ENCODE measurements at places on chromosomes 16 and 17. TPM values are rescaled to one million over a fixed set of nuclear protein-coding genes. Genes with fewer than 3 reads are reported as not detected.

DNA sequence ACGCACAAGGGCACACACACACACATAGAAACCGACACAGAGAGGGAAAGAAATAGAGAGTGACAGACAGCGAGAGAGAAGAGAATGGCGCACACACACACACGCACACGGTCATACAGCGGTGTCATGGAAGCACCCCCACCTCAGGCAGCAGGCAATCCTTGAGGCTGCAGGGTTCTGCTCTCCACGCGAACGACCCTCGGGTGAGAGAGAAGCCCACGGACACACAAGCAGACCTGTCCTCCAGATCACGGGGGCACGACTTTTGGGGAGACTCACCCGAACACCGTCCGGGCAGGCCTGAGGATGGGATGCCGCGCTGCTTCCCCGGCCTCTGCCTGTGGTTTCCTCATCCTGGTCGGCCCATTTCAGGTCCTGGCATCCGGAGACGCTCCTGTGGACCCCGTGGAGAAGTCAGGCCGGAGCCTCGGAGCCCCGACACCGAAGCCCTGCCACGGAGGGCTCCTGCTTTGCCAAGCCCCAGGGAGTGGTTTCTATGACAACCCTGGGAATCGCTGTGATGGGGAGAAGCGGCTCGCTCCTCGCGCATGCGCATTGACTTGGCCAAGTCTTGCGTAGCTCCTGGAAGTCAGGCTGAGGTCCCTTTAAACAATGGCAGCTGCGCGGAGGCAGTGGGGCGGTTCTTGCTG is 118.2 kb upstream of the KCNJ18 start:
- H3K4me1 ChIP-seq: no peaks in the 10 kb centered on the region
- DNase-seq: no peak
- peak overlapping the region; percentile 40 for H3K4me3 ChIP-seq
- H3K27me3 ChIP-seq: no peaks in the 10 kb centered on the region

DNA sequence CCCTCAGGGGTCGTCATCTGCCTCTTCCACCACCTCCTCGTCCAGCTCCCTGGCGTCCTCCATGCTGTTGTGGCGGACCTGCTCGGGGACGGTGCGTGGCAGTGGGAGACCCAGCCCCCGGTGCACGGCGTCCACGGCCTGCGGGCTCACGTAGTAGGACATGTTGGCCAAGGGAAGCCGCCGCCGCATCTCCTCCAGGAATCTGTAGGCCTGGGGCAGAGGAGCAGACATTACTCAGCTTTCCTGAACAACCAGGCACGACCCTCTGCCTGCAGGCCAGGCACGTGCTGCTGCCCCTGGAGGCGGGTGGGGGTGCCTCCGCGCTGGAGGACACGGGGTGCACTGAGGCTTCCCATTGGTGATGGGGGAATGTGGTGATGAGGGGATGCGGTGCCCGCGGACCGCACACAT is 17.8 kb downstream of the TELO2 start:
- no peak for DNase-seq
- no peak overlapping the region for H3K27ac ChIP-seq
- H3K4me1 ChIP-seq: no peaks in the 10 kb centered on the region
- no peaks in the 10 kb centered on the region for H3K27me3 ChIP-seq
- no peaks in the 10 kb centered on the region for H3K36me3 ChIP-seq

- no peaks in the 10 kb centered on the region for H3K36me3 ChIP-seq
- H3K27ac ChIP-seq: no peak overlapping the region
- H3K4me1 ChIP-seq: no peaks in the 10 kb centered on the region
- H3K4me3 ChIP-seq: no peak overlapping the region
These were observed 15.9 kb upstream of the PDXDC1 start for GRCh38 chr16:14958970-14959369.

DNA sequence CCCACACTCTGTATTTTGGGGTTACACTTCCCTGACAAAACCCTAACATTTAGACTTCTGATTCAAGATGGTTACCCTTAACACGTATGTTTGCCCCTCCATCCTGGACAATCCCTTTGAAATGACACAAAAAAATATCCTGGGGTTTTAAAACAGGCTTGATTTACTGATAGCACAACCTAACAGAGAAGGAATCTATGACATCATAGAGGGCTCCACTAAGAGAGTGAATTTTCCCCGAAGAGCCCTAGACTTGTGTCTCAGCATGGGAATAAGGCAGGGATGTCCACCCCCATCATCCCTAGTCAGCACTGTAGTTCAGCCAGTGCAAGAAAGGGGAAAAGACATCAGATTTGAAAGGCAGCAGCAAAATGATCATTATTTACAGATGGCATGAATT is 15.8 kb upstream of the SRCIN1 start:
- no peak overlapping the region for H3K27ac ChIP-seq
- H3K4me1 ChIP-seq: no peaks in the 10 kb centered on the region
- H3K36me3 ChIP-seq: no peaks in the 10 kb centered on the region
- no peak overlapping the region for H3K4me3 ChIP-seq
- no peak for DNase-seq

DNA sequence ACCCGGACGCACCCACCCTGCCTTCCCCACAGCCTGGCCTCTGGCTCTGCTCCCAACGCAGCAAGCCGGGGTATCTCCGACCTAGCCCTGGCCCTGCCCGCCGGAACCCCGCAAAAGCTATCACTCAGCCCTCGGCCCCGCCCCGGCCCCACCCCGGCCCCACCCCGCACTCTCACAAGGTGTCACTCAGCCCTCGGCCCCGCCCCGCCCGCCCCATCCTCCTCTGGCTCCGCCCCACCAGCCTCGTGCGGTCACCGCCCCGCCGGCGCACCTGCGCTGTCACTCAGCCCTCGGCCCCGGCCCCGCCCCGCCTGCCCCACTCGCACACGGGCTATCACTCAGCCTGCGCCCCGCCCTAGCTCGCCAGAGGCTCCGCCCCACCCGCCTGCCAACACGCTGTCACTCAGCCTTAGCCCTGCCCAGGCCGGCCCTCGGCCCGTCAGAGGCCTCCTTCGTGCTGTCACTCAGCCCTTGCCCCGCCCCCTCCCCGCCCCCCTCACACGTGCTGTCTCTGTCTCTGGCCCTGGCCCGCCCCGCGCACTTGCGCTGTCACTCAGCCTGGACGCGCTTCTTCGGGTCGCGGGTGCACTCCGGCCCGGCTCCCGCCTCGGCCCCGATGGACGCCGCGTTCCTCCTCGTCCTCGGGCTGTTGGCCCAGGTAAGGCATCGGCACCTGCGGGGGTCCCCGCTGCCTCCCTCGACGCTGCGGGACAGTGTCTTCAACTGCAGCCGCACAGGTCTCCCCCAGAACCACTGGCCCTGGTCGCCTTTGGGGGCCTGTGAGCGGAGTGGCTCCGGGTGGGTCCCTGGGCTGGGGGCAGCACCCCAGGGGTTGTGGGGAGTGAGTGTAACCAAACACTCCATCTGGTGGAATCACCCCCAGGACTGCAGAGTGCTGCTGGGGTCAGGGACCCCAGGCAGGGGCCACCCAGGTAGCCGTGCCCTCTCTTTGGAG is at the start of gene CDH15:
TSS of gene CDH15 (plus strand) at position 533 of the 955 bp plus-strand sequence. CDS start at position 617, 84 bp downstream.
- DNase-seq: peak; percentile 94
- no peaks in the 10 kb centered on the region for H3K4me1 ChIP-seq
- H3K27me3 ChIP-seq: peaks cover 38% of the 10 kb centered on the region

GRCh38 chr17:71084838-71085237 is 915.5 kb downstream of the KCNJ2 start:
- H3K4me1 ChIP-seq: no peaks in the 10 kb centered on the region
- no peaks in the 10 kb centered on the region for H3K27me3 ChIP-seq
- no peak overlapping the region for H3K4me3 ChIP-seq
- no peaks in the 10 kb centered on the region for H3K36me3 ChIP-seq
- no peak for DNase-seq

DNA sequence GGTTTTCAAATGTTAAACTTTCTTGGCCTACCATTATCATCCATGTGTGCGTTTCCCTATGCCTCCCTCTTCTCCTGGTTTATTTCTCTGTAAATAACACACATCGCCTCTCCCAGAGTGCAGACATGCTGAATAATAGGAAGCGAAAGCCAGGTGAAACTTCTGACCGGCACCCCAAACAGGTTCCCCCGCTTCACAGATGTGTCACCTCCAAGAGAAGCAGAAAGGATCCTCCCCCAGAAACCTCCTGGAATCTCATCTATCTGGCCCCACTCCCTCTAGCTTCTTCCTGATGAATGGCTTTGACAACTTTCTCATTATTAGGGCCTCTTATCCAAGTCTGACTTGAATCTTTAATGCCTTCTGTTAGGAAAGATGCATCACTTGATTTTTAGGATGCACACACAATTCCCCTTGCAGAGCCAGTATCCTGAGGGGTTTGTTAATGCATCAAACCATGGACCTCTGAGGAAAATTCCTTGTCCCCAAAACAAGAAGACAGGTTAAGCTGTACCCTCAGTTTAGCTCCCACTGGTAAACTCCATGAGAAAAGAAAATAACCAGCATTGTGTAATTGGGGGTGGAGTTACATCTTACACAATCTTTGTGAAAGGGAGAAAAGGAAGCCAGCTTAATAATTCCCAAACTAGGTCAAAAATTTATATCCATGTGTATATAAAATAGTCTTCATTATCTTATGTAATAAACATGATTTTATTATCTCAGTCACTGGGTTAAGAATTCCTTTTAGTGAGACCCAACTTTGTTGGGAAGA is 20.1 kb upstream of the HYDIN start:
- H3K4me3 ChIP-seq: no peak overlapping the region
- peak; percentile 27 for DNase-seq
- H3K36me3 ChIP-seq: no peaks in the 10 kb centered on the region

DNA sequence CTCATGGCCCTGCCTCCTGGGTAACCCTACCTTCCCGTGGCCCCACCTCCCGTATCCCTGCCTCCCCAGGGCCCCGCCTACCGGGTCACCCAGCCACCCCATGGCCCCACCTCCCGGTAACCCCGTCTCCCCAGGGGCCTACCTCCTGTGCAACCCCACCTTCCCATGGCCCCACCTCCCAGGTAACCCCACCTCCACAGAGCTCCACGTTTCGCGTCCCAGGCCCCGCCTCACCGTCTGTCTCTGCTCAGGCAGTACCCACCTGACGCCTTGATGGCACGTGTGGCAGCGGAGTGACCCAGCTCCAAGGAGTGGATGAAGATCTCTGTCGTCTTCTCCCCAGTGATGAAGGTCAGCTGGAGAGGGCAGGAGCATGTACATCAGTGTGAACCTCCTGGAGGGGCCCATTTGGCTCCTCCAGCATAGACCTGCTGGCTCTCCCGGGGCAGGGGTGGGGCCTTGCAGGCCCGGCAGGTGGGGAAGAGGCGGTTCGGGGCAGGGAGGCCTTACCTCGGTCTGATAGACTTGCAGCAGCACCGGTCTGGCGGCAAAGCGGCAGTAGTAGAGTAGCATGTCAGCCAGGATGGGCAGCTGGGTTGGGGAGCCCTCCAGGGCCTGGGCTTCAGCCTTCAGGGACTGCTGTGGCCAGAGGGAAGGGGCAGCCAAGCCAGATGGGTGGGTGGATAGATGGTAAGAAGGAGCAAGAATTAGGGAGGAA is 18.7 kb upstream of the PIK3R6 start:
- H3K27ac ChIP-seq: no peak overlapping the region
- H3K36me3 ChIP-seq: no peaks in the 10 kb centered on the region
- DNase-seq: no peak
- H3K4me3 ChIP-seq: no peak overlapping the region
- no peaks in the 10 kb centered on the region for H3K4me1 ChIP-seq

DNA sequence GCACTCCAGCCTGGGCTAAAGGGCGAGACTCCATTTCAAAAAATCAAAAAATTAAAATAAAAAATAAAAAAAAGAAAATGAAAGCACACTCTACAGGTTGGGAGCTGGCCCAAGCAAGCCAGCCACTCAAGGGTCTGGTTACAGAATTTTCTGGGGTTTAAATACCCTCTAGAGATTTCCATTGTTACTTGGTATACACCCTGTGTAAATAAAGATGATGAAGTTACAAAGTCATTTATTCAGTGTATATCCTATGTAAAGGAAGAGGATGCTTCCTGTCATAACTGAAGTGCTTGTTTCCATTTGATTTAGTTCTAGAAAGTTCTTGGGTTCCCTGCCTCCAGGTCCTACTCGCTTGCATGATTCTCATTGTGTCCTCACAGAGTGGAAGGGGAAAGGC is 79.9 kb upstream of the C17orf78 start:
- no peak overlapping the region for H3K27ac ChIP-seq
- no peaks in the 10 kb centered on the region for H3K4me1 ChIP-seq
- no peaks in the 10 kb centered on the region for H3K36me3 ChIP-seq
- no peaks in the 10 kb centered on the region for H3K27me3 ChIP-seq
- no peak for DNase-seq

GRCh38 chr16:4246777-4247459 is 5.0 kb upstream of the SRL start:
- no peak for DNase-seq
- H3K27ac ChIP-seq: no peak overlapping the region
- no peaks in the 10 kb centered on the region for H3K4me1 ChIP-seq
- H3K36me3 ChIP-seq: no peaks in the 10 kb centered on the region

DNA sequence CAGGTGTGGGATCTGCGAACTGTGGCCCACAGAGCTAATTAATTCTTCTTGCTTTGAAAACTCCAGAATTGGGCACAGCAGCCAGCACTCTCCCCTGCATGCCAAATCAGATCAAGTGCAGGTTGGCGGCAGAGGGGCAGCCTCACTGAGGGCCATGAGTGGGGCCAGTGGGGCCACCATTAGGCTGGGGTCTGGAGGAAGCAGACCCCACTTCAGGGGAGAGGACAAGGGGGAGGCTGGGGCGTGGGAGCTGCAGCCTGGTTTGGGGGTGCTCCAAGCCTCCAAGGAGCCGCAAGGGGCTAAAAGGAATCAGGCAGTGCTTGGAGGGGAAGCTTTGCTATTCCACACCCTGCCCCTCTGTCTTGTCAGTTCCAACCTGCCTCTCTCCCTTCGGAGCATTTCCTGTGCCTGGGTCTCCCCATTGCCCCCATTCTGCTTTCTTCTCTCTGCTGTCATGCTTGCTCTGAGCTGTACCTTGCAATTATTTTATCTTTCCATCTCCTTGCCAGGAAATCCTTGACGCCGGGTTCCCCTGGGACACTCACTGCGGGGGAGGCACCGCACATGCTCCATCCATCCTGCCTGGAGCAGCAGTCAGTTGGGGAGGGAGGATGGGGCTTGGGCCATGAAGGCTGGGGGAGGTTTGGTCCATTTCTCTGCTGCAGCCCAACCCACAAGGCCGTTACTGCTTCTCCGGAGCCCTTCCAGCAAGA is 3.3 kb upstream of the ABCC3 start:
- no peaks in the 10 kb centered on the region for H3K4me1 ChIP-seq
- H3K4me3 ChIP-seq: no peak overlapping the region
- no peak overlapping the region for H3K27ac ChIP-seq
- no peak for DNase-seq

GRCh38 chr17:2874189-2874686 is 78.0 kb downstream of the RAP1GAP2 start:
- no peak for DNase-seq
- H3K36me3 ChIP-seq: no peaks in the 10 kb centered on the region
- H3K27ac ChIP-seq: no peak overlapping the region
- H3K27me3 ChIP-seq: no peaks in the 10 kb centered on the region
- no peaks in the 10 kb centered on the region for H3K4me1 ChIP-seq

DNA sequence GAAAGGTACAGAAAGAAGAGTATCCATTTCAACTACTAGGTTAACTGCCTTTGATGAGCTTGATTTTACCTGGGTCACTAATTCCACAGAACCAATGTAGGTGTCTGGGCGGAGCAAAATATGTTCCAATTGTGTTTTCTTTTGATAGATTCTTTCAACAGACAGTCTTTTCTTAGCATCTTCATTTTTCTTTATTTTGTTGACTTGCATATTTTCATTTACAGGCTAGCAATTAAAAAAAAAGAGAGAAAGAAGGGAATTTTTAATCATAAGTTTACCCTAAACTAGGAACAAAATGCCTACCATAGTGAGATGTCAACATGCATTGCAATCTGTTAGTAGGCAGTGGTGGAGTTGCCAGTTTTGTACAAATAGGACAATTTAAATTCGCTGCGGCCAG is 1.0 kb downstream of the TOP2A start:
- no peak for DNase-seq
- no peak overlapping the region for H3K4me3 ChIP-seq
- no peak overlapping the region for H3K27ac ChIP-seq
- H3K4me1 ChIP-seq: no peaks in the 10 kb centered on the region

The PRDM7 gene
- total RNA-seq: not detected

The CCL16 gene
- 0.48 TPM for total RNA-seq

The UBE2G1 gene
- total RNA-seq: 43.3 TPM

The CFDP1 gene
- 81.9 TPM for total RNA-seq

The OR1A1 gene
- not detected for total RNA-seq

Data from breast epithelium (tissue), 4 donors.